SW 1271 (cell line): ENCODE measurements at places on chromosomes 13 and 19.
A peak's percentile ranks its signal among the peaks of the same experiment; 100 is the strongest.

- no peak for DNase-seq
Measured at GRCh38 chr13:94143624-94144350, 335.7 kb downstream of the DCT start.

- no peak for DNase-seq
Measured at GRCh38 chr13:87398047-87398446, 273.1 kb upstream of the SLITRK5 start.

DNA sequence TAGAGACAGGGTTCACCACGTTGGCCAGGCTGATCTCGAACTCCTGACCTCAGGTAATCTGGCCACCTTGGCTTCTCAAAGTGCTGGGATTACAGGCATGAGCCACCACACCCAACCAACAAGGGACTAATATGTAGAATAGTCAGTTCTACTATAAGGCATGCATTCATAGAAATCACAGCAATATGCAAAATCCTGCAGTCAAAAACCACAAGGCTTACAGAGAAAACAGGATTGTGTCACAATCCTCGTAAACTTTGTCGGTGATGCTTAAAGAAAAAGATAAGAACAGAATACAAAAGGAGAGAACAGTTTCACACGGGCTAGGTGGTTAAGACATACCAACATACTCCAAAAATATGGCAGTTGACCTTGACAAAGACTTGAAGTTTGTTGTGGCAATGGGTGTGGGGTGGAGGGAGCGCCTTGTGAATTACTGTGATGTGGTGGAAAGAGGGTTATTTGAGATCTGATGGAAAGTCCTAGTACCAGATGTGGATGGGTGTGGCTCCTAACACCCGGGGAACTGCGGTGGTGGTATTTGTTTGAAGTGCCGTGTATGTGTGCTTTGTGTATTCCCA lies 12.4 kb downstream of the NOSIP start:
- no peak for DNase-seq

DNA sequence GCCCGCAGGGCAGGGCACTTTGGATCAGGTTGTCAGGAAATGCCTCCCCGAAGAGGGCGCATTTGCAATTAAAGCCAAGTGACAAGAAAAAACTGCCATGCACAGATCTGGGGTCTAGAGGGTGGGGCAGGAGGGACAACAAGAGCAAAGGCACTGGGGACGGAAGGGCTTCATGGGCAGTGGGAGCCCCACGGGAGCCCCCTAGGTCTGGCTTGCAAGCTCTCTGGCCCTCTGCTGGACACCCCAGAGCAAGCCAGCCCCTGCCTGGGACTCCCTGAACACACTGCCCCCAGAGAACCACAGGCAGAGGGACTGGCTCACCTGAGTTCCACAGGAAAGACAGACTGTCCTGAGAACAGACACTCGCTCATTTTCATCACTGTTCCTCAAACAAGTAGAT lies 30.2 kb upstream of the C19orf12 start:
- no peak for DNase-seq

- DNase-seq = no peak
Measured at GRCh38 chr13:106691861-106692260, 123.9 kb upstream of the ARGLU1 start.

GRCh38 chr13:49029570-49029969 lies 53.9 kb downstream of the FNDC3A start:
- DNase-seq = no peak

DNA sequence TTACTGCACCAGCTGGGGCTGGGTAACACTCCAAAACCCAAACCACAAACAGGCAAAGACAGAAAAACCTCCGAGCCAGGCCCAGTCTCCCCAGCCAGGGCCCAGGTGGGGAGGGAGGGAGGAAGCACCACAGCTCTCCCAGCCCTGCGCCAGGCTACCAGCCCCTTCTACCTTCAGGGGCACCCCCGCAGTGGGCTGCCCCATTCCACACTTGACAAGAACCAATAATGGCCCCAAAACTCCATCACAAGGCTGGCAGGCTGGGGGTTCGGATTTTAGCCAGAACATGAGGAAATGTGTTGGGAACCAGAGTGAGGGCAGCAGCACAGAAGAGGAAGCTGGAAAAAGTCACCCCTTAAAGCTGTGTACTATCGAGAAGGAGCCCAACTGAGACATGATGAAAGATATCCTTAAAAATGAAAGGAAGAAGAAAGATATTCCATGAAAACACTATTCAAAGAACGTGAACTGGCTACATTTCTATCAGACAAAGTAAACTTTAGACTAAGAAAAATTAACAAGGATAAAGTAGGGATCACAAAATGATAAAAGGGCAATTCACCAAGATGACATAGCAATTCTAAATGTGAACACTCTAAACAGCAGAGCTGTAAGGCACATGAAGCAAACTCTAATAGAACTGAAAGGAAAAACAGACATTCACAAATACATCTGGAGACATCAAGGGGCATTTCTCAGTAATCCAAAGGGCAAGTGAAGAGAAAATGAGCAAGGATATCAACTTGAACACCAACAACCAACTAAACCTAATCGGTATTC lies 12.9 kb downstream of the TUBGCP3 start:
- DNase-seq = no peak

DNA sequence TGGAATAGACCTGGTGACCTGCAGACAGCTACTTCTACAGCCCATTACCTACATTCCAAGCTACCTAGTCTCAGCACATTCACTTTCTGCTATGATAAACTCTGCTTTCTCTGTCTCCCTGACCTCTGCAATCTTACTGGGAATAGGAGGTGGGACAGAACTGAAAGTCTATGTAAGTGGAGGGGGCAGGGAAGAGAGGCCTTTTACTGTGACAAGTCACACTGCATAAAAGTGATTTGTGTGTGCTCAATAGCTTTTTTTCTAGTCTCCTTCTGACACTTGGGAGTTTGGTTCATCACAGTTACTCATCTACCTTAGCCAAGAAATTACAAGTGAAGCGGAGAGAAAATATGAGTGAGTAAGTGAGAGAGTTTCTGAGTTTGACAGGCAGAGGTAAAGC lies 322.4 kb downstream of the OLFM4 start:
- no peak for DNase-seq

DNA sequence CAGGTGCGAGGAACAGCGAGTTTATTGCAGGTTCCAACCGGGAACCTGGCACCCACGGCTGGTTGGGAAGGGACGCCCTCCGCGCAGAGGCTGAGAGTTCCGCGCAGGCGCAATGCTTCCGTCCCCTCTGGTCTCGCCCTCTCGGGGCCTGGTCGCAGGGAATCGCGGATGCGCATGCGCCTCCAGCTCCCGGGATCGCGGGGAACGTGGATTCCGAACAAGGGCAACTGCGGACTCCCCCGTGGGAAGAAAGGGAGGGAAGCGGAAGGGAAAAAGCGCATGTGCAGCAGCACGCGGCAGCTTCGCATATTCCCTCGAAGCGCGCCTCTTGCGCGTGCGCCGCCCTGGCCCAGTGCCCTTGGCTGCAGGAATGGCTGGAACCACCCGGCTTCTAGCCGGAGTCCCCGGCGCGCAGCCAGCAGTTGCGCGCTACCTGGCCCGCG lies 1.1 kb downstream of the TSSK6 start:
- no peak for DNase-seq

GRCh38 chr19:55160128-55160985 lies 2.8 kb upstream of the TNNI3 start:
- peak; percentile 44 for DNase-seq
